Posterior vena cava (tissue), 2 donors: ENCODE measurements at places on chromosomes 1 and 21. TPM values are rescaled to one million over a fixed set of nuclear protein-coding genes. Genes with fewer than 3 reads are reported as not detected.

DNA sequence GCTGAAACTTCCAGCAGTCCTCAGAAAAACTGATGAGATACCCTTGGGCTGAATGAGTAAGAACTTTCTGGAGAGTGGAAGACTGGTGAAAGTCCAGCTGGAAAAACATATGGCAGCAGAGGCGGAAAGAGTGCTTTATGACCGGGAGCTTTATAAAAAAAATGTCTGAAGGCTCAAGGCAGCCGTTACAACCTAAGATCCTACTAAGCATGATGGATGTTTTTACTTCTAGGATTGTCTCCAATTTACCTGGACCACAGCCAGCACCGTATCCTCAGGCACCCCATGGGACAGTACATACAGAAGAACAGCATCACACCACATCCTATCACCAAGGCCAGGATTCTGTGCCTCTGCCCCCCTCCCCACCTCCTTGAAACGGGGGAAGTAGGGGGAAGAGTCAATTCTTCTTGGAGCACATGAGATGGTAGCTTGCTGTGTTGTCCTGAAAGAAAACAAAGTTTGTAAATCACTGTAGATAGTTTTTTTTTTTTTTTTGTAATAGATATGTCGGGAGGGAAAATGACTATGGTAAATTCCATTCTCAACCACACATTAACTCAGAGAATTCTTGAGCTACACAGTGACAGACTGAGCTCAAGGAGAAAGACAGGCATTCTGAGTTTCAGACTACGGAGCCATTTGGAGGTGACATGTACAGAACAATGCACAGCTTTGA lies 11.8 kb upstream of the IRF2BP2 start:
- no peak for DNase-seq

DNA sequence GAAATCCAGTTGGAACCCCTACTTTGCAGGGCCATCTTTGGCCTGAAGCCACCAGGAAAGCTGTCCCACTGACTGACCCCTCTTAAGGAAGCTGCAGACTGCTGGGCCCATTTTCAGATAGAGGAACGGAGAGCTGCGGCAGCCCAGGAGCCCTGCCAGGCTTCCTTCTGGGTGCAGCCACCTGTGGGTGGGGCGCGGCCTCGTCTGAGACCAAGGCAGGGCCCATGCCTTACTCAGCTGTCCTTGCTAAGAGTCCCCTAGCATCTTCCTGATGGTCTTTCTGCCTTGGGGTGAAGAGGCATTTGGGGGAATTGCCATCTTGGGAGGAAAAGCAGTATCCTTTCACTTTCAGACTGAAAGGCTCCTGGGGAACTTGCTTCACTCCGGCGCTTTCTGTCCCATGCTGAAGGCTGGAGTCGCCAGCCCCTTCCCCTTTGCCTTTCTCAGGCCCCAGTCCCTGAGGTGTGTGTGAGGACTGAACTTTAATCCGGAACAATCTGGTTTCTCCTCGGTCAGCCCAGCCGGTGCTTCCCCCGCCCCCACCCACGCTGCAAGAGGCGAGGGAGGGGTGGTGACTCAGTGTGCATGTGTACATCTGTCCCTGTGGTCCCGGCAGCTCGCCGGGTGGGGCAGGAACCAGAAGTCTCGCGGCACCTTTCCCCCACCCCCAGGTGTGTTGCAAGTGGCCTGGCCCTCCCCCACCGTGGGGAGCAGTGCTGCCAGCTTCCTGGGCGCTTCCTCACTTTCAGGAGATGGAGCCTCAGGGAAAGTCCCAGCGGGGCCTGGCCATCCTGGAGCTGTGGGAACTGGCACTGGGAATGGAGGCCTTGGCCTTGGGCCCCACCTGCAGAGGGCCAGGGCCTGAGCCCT lies 5.1 kb downstream of the ZC3H12A start:
- DNase-seq, result peak; percentile 96

GRCh38 chr1:227709451-227709850 lies 25.7 kb downstream of the JMJD4 start:
- DNase-seq, result no peak

GRCh38 chr1:116738673-116739370 lies 15.4 kb upstream of the CD2 start:
- DNase-seq, result no peak

DNA sequence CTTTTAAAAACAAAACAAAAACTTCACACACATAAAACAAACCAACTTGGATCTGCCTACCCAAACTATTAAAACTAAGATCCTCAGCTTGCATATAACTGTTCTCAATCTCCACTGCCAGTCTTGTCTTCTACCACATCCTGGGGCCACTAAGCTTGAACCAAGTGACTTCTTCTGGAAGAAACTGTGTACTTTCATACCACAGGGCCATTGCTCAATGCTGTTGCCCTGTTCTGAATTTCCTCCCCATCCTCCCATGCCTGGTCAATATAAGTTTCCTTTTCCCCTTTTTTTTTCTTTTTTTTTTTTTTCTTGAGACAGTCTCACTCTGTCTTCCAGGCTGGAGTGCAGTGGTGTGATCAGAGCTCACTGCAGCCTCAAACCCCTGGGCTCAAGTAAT lies 109.9 kb downstream of the KIAA0319L start:
- DNase-seq, result no peak

DNA sequence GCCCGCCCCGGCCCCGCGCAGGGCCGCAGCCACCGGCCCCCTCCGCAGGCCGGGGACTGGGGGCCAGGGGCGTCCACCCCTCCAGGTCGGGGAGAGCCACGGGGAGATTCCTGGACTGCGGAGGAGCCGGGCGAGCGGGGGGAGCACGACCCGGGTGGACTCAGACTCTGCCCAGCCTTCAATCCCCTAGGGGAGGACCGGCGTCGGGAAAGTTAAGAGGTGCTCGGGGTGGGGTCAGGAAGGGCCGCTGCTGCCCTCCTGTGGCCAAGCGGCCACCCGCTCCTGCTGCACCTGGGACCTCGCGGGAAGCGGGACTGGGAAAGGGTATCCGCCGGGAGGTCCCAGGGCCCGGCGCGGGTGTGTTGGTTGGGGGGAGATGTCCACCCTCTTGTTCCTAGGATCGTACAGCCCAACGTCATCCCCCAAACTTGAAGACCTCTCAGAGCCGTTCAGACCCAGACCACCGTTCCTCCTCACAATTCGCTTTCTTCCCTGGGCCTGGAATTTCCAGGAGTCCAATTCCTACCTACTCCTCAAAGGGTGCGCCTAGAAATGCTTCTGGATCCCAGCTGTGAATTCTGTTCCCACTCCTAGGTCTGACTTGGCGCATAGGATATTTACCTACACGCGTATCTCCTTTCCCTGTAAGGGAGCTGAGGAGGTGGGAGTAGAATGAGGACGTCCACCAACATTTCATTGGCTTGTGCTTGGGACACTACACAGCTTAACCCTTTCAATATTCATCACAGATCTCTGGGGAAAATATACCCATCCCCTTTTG lies 484 bp upstream of the RHOC start:
- DNase-seq, result peak; percentile 95

GRCh38 chr21:46334351-46335140 lies 10.6 kb downstream of the PCNT start:
- DNase-seq, result no peak

GRCh38 chr1:239583536-239583935 lies 197.2 kb downstream of the CHRM3 start:
- no peak for DNase-seq

- DNase-seq, result no peak
Measured at GRCh38 chr1:70458131-70458530, 47.1 kb downstream of the CTH start.

GRCh38 chr1:61397935-61398334 lies 315.6 kb downstream of the NFIA start:
- no peak for DNase-seq

GRCh38 chr1:111480674-111481073 lies 6.9 kb downstream of the C1orf162 start:
- no peak for DNase-seq

- no peak for DNase-seq
Measured at GRCh38 chr1:208874915-208875314, 630.7 kb upstream of the PLXNA2 start.

GRCh38 chr1:185734929-185735700 lies 924 bp downstream of the HMCN1 start:
- no peak for DNase-seq

- DNase-seq, result no peak
Measured at GRCh38 chr1:24149866-24150233, 6.9 kb upstream of the IL22RA1 start.

- DNase-seq, result no peak
Measured at GRCh38 chr1:202569393-202570322, 140.6 kb downstream of the SYT2 start.

- no peak for DNase-seq
Measured at GRCh38 chr1:11188858-11189451, at the start of gene ANGPTL7. ANGPTL7 (plus strand) TSS chr1:11189355; CDS start chr1:11189580, 225 bp downstream.

DNA sequence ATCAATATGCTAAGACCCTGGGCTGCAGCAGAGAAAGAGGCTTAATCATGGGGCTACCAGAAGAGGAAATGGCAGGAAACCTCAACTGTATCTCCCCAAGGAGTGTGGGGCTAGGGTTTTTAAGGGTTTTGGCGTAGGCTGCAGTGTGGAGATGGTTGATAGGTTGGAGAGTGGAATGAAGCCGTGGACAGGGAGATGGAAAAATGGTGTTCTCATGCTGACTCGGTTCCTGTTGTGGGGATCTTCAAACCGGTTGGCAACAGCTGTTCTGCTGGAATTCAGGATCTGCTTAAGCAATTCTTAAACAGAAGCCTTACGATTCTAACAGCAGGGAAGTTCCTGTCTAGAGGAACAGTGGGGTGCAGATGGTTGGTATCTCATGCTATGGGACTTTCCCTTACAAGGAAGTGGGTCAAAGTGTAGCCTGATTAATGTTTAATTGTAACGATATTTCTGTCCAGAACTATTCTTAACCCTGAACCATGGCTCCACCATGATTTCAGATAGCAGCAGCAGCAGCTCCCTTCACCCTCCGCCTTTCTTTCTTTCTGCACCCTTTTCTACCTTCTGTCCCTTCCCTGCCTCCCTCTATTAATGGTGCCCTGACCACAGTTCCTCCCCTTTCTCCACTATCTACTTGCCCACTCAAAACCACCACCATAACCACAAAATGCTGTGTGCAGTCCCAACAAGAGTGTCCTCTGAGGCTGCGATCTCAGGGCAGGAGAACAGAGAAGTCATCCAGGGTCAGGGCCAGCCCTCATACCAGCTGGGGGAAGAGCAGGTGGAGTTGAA lies 30.8 kb downstream of the RSPH1 start:
- no peak for DNase-seq

- DNase-seq, result no peak
Measured at GRCh38 chr1:115694805-115695204, 53.0 kb downstream of the VANGL1 start.

DNA sequence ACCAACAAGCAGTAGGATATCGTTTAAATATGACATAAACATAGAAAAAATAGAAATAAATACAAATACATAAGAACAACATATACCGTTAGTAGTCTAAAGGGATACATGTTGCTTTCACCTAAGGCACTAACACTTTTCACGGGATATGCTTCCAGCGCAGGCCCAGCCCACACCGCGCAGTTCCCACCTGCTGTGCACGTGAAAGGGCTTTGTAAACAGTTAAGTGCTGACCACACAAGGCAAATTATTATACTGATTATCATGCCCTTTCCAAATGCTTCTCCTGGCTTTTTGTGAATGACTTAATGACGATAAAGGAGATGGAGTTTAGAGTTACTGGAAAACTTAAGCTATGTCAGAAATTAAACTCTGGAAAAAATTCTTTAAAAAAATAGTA lies 11.3 kb upstream of the IL22RA1 start:
- DNase-seq, result no peak

- no peak for DNase-seq
Measured at GRCh38 chr1:171792656-171793369, 11.4 kb downstream of the METTL13 start.

GRCh38 chr1:201016211-201016651 lies 7.3 kb downstream of the KIF21B start:
- DNase-seq, result no peak

DNA sequence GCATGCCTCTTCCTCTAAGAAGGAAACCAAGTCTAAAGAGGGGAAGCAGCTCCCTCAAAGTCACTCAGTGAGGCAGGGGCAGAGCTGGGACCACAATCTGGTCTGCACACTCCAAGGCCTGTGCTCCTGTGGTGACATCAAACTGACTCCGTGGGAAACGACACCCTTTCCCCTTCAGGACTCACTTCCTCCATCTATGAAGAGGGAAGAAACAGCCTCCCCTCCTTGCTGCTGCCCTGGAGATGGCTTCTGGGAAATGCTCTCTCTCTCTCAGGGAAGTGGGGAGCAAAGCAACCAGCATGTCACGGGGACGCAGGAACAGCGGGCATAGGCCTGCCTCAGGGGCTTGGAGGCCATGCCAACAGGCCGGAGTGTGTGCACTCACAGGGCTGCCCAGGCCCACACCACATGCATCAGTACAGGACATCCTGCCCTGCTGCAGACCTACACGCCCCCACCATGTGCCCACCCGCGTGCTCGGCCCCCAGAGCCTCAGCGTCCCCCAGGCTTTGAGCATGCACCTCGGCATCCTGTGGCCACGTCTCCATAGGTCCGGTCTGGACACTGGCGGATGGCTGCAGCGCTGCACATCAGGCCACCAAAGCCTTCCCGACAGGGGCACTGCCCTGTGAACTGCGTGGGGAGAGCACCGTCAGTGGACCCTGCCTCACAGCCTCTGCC lies 25.7 kb downstream of the LAMB3 start:
- no peak for DNase-seq

GRCh38 chr1:180249725-180250498 lies 19.8 kb downstream of the LHX4 start:
- peak; percentile 16 for DNase-seq

DNA sequence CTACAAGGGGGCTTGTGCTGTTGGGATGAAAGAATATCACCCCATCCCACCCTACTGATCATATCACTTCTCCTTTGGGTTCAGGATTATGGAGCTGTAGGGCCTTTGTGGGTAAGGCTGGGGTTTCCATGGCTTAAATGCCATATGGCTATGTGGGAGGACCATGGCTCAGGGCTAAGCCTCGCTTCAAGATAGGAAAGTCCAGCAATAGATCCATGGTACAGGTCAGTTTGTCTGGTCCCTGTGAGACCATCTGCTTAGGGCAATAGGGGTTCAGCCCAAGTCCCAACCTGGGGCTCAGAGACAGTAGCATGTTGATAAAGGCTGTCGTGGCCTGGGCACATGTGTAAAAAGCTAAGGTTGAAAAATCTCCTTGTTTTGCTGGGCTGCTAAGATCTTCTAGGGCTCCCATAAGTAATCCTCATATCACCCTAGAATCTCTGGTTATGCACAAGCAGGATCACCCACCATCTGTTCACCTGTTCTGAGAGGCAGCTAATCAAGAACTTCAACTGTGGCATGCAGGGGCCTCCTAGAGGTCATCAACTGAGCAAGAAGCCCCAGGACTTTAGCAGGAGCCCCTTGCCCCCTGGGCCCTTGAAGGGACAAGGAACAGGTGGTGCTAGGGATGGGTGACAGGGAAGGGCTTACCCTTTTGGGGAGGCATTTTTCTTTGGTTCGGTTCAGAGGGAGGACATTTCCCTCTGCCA lies 66.5 kb downstream of the UBE2T start:
- DNase-seq, result peak; percentile 20

The TFF3 gene
- total RNA-seq, result 21.1 TPM

The MATN1 gene
- not detected for total RNA-seq

The C1orf141 gene
- total RNA-seq, result not detected

The ZNF692 gene
- 17.6 TPM for total RNA-seq

The FAM72B gene
- total RNA-seq, result 1.1 TPM

The NKAIN1 gene
- 0.28 TPM for total RNA-seq

The TRIM63 gene
- total RNA-seq, result 0.29 TPM
